Progenitor cell of endocrine pancreas (in vitro differentiated cells): ENCODE measurements at places on chromosomes 3 and 15.

DNA sequence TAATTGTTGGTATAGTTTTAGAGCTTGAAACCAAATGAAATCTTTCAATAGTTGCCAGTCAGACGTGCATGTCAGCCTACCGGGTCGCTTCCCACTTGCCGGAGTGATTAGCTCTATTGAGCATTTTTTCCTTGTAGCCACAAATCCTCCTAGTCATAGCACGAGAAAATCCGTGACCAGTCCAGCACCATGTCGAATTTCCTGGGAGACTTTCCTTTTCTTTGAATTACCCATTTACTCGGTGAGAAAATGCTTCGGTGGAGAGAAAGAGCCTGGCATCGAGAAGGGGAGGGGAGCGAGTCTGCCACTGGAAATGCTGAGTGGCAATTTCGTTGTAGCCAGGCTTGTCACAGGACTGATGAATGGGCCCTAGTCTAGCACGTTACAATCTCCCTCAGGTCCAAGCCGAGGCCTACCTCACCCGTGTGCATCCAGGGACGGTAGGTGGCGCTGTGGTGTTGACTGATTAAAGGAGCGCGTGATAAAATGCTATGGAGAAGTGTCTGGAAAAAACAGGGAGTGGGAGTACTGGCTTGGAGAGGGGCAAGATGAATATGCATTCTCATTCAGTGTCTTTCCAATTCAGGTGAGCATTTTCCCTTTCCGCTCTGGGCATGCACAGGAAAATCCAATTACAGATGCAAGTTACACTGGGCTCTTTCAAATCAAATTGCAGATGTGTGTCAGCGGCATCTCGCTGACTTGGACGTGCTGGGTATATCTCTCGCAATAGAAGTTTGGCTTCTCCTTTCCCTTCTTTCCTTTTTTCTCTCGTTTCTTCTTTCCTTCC, 238.8 kb downstream of the EDEM1 start:
- H3K27me3 ChIP-seq = peaks cover 7% of the 10 kb centered on the region
- H3K4me3 ChIP-seq = no peak overlapping the region
- H3K36me3 ChIP-seq = no peaks in the 10 kb centered on the region
- H3K4me1 ChIP-seq = peaks cover 7% of the 10 kb centered on the region

DNA sequence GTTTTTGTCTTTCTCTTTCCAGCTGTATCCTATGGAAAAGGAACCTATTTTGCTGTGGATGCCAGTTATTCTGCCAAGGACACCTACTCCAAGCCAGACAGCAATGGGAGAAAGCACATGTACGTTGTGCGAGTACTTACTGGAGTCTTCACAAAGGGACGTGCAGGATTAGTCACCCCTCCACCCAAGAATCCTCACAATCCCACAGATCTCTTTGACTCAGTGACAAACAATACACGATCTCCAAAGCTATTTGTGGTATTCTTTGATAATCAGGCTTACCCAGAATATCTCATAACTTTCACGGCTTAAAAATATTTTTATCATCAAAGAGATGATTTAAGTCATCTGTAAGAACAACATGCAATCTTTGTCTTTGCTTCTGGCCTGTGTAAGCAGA, 44.9 kb upstream of the PARP14 start:
- no peaks in the 10 kb centered on the region for H3K36me3 ChIP-seq
- H3K4me3 ChIP-seq = no peak overlapping the region
- no peaks in the 10 kb centered on the region for H3K4me1 ChIP-seq
- no peak for DNase-seq
- peaks cover 3% of the 10 kb centered on the region for H3K27me3 ChIP-seq

- H3K36me3 ChIP-seq = no peaks in the 10 kb centered on the region
- no peak for DNase-seq
- H3K27ac ChIP-seq = no peak overlapping the region
- no peak overlapping the region for H3K4me3 ChIP-seq
Measured at GRCh38 chr3:27545061-27545460, 60.9 kb upstream of the SLC4A7 start.

DNA sequence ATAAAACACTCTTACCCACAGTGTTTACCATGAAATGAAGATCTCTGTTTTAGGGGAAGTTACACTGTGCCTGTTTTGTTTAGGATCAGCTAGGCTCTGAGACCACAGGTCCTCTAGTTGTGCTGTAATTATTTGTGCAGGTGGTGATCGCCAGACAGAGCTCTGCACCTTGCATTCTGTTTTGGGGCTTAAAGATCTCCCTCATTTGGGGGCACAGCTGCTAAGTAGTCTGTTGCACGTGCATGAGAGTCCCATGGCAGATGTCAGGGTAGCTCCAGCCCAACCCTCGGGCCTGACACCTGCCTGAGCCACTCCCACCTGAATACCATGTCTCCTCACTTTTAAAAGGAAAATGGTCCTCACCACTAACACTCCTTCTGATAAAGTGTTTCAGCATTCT, 12.4 kb downstream of the C3orf20 start:
- H3K36me3 ChIP-seq = no peaks in the 10 kb centered on the region
- peaks cover 35% of the 10 kb centered on the region for H3K27me3 ChIP-seq
- DNase-seq = no peak

DNA sequence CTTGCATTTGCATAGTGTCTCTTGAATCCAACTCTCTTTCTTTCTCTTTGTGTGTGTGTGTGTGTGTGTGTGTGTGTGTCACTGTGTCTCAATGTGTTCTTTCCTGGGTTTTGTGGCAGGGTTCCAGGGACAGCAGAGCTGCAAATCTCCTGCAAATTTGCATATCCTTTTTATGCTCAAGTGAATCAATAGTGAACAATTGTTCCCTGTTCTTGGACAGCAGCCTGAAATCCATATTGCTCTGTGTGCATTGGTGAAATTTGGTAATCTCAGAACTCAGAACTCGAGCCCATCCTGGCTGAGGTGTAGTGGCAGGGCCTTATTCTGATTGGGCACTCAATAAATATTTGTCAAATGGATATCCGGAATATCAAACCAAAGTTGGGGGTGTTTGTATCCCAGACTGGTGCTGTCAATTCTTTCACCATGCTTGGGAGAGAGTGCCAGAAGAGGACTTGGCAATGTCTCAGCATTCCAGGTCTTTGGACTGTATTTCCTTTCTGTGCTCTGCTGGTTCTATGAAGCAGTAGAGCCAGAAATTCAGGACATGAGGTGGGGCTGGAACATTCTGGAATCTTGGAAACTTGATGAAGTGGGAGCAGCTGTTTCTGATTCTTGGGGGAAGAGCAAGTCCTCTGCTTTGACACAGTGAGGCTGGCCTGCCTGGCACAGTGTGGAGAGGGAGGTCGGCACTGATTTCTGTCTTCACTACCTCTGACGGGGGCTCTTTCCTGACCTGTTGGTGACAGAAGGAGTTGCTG, 380.6 kb upstream of the C2CD4B start:
- H3K4me1 ChIP-seq = peaks cover 10% of the 10 kb centered on the region
- DNase-seq = no peak
- no peaks in the 10 kb centered on the region for H3K27me3 ChIP-seq
- H3K27ac ChIP-seq = no peak overlapping the region
